C1 segment of cervical spinal cord (tissue), 14 donors: ENCODE measurements at places on chromosomes 11 and 22.

- DNase-seq = no peak
These were observed 21.9 kb downstream of the ATG16L2 start for GRCh38 chr11:72836111-72836510.

- no peak for DNase-seq
These were observed 169.6 kb downstream of the ETS1 start for GRCh38 chr11:128417607-128418324.

- DNase-seq = no peak
These were observed 3.5 kb downstream of the CXCR5 start for GRCh38 chr11:118887206-118887605.

- peak; percentile 65 for DNase-seq
These were observed 432 bp upstream of the GRK2 start for GRCh38 chr11:67265633-67266448.

DNA sequence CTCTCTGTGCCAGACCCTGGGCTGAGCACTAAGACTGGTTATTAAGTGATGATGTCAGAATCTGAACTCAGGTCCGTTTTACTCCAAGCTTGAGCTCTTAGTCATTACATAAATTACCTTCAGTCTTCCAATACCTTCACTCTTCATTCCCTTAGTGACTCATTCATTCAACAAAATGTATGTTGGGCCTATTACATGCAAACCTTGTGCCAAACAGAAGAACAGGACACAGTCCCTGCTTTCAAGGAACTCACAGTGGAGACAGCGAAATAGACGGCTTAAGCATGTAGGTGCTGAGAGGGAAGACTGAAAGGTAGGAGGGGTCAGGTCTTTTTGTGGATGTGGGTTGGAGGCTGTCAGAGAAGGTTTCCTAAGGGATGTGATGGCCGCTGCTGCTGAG lies 3.3 kb downstream of the KCTD14 start:
- DNase-seq = no peak

- DNase-seq = no peak
These were observed 361.3 kb upstream of the MTNR1B start for GRCh38 chr11:92607969-92608722.

GRCh38 chr22:39214383-39215069 lies 30.3 kb downstream of the PDGFB start:
- DNase-seq = no peak
